ENCODE measurements at places on chromosomes 5 and 9.

GRCh38 chr5:168528521-168529373 is at the start of gene FBLL1:
TSS of gene FBLL1 (plus strand) at chr5:168529305. CDS start at chr5:168529505, 200 bp downstream.
- no peak for DNase-seq

GRCh38 chr9:86764221-86764624 is 183.1 kb downstream of the GAS1 start:
- no peak for DNase-seq

DNA sequence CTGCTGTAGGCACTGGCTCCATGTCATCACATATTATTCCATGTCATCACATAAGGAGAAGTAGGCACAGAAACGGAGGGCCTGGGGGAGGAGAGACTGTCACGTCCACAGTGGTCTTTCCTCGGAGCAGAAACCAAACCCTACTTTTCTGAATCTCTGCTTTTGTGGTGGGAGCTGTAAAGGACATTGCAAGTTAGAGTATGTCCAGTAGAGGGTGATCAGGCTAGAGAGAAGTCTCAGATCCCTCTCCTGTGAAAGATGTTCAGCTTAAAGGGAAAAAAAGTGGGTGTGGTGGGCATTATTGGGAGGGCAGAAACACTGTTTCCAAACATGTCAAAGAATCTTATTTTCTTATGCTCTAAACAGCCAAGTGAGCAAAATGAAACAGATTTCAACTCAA is 19.4 kb upstream of the FBP2 start:
- DNase-seq, result no peak

GRCh38 chr5:88941581-88941980 is 58.6 kb upstream of the MEF2C start:
- DNase-seq, result no peak

GRCh38 chr5:109718216-109718615 is 28.5 kb downstream of the MAN2A1 start:
- DNase-seq, result no peak

DNA sequence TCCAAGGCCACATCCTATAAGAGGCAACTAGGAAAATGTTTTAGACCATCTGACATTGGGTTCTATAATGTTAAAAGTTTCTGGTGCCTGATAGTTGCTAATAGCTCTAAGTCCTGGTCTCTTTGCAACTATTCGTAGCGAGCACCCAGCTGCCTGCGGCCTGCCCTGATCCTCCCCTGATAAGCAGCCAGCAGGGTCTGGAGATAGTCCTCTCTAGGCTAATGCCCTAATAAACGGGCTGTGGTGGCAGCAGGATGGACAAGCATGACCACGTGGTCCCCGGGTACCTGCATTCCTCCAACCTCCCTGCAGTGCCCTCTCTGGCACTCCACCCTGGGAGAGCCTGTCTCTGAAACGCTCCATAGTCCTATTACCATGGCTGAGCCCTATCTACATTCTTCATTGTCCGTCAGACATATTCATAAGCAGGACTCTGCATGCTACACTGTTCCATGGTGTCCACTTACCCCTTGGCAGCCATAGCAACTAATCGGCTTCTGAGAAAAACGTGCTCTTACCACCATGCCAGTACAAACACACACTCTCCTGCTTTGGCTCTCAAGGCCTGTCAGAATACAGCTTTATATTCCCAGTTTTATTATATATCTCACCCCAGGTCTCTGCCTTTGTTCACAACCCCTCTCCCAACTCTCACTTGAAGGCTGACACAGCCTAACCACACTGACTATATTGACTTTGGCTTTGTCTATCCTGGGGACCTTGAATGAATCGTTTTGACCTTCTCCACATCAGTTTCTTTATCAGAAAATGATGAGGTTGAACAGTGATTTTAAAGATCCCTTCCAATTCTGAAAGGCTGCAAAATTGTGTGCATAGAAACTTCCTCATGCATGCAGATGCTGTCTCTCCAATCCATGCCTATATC is 49.9 kb upstream of the DAPK1 start:
- DNase-seq, result no peak

- DNase-seq, result no peak
Observed at GRCh38 chr9:31210978-31211570, 1173.4 kb upstream of the ACO1 start.

- no peak for DNase-seq
Observed at GRCh38 chr9:137952976-137953666, 75.5 kb downstream of the CACNA1B start.

GRCh38 chr5:143843461-143843860 is 31.5 kb downstream of the HMHB1 start:
- DNase-seq, result no peak

DNA sequence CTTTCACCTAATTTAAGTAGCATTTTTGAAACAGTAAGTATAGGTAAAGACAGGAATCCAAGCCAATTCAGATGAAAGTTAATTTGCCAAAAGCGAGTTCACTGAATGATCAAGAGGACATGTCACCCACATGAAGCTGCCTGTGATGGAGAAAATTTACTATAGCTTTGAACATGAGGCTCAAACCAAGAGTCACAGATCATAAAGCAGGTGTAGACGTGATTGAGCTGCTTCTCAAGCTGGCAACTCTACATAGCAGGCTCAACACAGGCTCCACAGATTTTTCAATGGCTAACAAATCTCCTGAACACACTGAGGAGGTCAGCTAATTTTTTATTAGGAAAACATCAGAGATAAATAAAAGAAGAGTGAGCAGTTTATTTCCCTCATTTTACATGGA is 173.7 kb downstream of the FAM114A2 start:
- no peak for DNase-seq

GRCh38 chr5:168578006-168578405 is 1.2 kb downstream of the PANK3 start:
- DNase-seq, result no peak

DNA sequence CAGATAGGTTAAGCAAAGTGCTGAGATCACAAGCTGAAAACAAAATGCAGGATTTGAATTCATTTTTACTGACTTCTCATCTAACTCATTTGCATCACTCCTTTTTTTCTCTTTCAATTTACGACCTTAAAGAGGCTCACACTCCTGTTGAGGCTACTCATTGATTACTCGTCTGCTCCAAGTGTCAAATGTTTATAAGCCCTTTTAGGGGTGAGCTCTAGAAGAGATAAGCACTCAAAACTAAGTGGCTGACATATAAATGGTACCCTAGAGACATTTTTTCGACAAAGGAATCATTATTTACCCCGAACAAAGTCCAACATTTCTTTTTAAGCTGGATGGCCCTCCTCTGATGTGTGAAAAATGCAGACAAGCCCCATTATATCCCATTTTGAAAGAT is 483.1 kb downstream of the MAT2B start:
- no peak for DNase-seq

GRCh38 chr9:84744195-84744594 is 74.7 kb downstream of the NTRK2 start:
- DNase-seq, result no peak

- no peak for DNase-seq
Observed at GRCh38 chr5:160547061-160547460, 125.4 kb downstream of the PTTG1 start.

- DNase-seq, result no peak
Observed at GRCh38 chr5:98663521-98663920, 109.9 kb upstream of the RGMB start.

- DNase-seq, result no peak
Observed at GRCh38 chr5:36156619-36157018, 4.7 kb downstream of the SKP2 start.

DNA sequence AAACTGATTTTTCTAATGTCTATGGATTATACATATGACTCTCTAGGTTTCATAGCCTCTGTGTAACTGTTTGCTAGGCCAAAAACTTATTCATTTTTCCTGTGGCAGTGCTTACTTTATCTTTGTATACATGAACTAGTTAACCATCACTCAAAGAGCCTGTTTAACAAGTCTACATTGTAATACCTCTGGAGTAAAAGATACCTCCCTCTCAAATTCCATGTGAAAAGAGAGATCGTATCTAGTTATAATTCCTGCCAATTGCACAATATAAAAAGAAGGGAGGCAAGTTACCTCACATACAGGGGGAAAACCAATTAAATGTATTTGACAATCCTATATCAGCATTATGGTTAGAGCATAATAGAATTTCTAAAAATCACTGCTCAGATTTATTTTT is 271.9 kb upstream of the ST8SIA4 start:
- DNase-seq, result no peak

GRCh38 chr5:103896593-103896992 is 334.0 kb upstream of the NUDT12 start:
- DNase-seq, result no peak

DNA sequence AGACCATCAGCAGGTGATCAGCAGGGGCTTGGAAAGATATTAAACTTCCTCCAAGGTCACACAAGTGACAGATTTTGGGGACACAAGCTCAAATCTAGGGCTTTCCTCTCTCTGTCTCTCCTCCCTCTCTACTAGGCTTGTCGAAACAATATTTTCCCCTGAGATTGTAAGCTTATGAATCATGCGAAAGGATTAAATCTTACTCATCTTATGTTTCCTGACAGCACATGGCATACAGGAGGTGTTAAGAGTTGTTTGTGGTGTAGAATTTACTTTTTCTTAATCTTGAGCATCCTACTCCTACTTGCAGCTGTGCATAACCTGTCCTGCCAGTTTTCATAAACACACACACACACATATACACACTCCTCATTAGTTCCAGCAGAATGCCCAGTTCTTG is 186.3 kb downstream of the MARCHF11 start:
- DNase-seq, result no peak

GRCh38 chr9:93127395-93127911 is 6.6 kb downstream of the NINJ1 start:
- DNase-seq, result no peak

- no peak for DNase-seq
Observed at GRCh38 chr5:22835686-22836085, 17.5 kb downstream of the CDH12 start.

DNA sequence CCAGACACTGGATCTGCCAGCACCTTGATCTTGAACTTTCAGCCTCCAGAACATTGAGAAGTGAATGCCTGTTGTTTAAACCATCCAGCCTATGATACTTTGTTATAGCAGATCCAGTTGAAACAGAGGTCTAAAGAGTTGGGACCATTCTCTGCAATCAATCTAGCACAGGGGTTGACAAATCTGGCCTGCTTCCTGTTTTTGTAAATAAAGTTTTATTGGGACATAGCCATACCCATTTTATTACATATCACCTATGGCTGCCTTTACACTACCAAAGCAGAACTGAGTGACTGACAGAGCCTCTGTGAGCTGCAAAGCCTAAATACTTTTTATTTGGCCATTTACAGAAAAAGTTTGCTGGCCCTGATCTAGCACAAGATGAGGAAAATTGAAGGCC is 62.0 kb downstream of the BARX1 start:
- DNase-seq, result no peak

DNA sequence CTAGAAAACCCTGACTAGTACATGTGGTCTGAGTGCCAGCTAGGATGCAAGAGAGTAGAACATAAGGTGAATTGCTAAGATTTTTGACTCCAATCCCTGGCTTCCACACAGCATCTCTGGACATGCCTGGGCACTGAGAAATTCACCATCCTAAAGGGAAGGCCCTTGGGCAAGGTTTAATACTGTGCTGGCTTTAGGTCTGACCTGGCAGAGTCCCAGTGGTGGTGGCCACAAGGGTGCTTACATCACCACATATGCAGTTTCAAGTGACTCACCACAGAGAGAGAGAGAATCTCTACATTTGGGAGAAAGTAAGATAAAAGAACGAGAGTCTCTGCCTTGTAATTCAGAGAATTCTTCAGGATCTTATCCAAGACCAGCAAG is 661.6 kb upstream of the C9orf72 start:
- DNase-seq, result peak; percentile 2

DNA sequence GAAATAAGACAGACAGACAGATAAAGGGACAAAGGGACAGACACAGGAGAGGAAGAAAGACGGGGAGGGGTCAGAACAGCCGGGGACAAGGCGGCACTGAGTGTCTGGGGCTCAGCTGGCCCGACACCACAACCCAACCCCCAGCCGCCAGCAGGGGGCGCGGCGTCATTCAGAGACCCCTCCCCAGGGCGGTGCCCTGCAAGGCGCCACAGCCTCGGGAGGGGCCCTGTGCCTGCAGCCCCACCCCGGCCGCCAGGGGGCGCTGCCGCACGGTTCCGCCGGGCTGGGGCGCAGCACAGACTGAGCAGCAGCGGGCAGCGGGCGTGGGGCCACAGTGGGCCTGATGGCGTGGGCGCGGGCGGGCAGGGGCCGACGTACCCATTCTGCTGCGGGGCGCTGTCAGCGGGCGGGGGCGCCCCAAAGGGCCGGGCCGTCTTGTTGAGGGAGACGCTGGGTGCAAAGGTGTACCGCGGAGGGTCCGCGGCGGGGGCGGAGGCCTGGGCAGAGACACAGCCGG is 5.9 kb downstream of the PDLIM7 start:
- DNase-seq, result no peak

DNA sequence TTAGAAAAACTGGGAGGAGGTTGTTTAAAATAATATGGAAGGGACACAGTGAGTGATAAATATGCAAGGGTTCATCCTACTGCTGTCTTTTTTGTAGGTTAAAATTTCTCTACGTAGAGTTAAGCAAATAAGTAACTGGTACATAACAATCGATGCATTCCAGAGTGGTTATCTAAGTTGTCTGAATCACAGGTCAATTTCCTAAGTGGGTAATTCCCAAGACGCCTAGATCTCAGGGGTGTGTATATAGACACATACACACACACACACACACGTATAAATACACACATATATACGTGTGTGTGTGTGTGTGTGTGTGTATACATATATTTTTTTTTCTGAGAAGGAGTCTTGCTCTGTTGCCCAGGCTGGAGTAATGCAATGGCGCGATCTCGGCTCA is 22.3 kb downstream of the CAAP1 start:
- DNase-seq, result no peak
